ENCODE measurements at places on chromosomes 6 and 20. TPM values are rescaled to one million over a fixed set of nuclear protein-coding genes. Genes with fewer than 3 reads are reported as not detected.

NDUFAF4 gene
- 44.6 TPM for total RNA-seq

LY6G6D gene
- not detected for total RNA-seq

LPIN3 gene
- 3.0 TPM for total RNA-seq

EZR gene
- 105 TPM for total RNA-seq

HELZ2 gene
- 29.2 TPM for total RNA-seq

TMEM200A gene
- 0.74 TPM for total RNA-seq

BHLHE23 gene
- not detected for total RNA-seq

SLC17A2 gene
- not detected for total RNA-seq

DSP gene
- total RNA-seq: 0.32 TPM

MYBL2 gene
- 107 TPM for total RNA-seq

DNA sequence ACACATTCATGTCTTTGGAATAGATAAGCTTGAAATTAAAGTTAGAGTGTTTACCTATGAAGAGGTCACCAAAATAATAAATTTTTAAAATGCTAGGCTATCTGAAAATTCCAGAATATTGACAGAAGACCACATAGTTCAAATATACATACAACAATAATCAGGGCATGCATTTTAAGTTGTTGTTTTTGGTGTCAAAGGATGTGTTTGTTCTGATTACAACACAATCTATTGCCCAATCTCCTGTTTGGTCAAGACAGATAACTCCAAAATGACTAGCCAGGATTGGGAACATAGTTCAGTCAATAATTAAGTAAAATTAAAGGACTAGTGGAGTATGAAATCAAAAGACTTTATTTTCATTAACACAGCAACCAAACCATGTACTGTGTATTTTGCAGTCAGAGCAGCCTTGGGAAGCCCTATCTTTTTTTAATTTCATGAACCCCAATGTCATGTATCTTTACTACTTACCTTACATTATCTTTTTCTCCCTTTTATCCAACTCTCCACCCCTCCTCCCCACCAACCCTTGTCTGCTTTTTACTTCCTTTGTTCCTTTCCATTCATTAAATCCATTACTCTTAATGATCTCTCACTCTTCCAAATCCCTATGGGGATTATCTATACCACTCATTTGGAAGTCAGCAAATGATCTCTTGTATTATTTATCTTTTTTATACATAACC is 111.2 kb downstream of the CDK19 start:
- no peak for DNase-seq

GRCh38 chr6:37190159-37190535 is 20.2 kb downstream of the PIM1 start:
- no peak for DNase-seq

GRCh38 chr20:50393242-50393641 is 116.9 kb upstream of the PTPN1 start:
- no peak for DNase-seq

GRCh38 chr6:24339932-24340331 is 17.9 kb downstream of the DCDC2 start:
- no peak for DNase-seq

- no peak for DNase-seq
Measured at GRCh38 chr6:36597775-36598174, 3.6 kb downstream of the SRSF3 start.

DNA sequence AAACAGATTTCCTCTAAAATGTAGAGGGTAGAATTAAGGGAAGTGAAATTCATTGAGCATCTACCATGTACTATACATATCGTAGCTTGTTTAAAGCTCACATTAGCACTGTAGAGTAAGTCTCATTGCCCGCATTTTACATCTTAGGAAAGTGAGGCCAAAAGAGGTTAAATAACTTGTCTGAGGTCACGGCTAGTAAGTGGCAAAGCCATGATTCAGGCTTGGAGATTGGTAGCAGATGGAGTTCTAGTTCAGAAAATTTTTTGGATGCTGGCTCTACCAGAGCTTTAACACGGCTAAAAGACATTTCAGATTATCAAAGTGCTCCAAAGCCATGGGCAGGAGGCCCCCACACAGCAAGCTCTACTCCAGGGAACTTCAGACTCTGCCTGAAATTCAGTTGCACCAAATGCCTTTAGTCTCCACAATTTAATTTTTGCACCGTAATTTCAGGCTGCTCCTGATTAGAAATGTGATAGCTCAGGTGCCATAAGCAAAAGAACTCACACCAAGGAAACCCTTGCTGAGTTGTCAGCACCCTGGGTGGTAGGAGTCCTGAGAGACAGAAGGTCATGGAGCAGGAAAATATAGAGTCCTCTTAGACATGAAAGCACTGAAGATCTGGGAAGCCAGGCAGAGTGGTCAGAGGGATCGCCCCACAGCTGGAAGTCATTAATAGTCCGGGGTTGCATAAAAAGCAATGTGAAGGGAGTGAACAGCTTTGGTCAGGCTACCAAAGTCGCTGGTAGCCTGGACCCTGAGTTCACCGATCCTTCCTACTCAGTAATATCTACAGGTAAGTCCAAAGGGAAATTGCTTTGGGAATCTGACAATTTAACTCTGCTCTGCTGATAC is 55.2 kb upstream of the ASIP start:
- no peak for DNase-seq

- no peak for DNase-seq
Measured at GRCh38 chr6:165049362-165049761, 260.0 kb downstream of the C6orf118 start.

GRCh38 chr6:51266604-51267003 is 447.9 kb downstream of the TFAP2B start:
- no peak for DNase-seq

Data from endothelial cell of umbilical vein (primary cell).